Right ventricle myocardium superior (tissue), 1 donor: ENCODE measurements at places on chromosomes 5 and 9.

- DNase-seq = no peak
These were observed 900.0 kb upstream of the CDH10 start for GRCh38 chr5:25544652-25545249.

DNA sequence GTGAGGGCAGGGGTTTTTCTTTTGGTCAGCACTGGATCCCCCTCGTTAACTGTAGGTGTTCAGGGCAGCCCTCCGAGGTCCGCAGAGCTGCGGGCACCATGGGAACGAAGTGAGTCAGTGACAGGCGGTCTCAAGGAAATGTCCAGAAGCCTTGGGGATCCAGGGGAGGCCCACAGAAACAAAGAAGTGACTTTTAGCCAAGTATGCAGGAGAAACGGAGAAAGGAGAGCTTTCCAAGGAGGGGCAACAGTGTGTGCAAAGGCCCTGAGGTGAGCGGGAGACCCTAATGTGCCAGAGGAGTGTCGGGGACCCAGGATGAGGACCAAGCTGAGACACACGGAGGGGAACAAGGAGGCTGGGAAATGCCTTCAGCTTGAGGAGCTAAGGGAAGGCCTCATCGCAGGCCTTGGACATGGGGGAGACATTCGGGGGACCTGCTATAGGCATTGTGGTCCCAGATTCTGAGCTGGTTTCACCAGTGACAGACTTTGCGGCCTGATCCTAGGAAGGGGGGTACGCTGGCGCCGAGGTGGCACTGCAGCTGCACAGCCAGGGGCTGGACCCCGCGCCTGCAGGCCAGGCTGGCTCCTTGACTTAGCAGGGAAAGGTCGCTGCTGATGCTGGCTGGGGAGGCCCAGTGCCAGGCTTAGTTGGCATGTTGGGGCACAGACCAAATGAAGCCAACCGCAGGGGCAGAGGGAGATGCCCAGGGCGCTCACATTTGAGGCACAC, 3.3 kb downstream of the LTC4S start:
- DNase-seq = no peak

GRCh38 chr5:140007311-140007710, 35.8 kb downstream of the NRG2 start:
- no peak for DNase-seq

DNA sequence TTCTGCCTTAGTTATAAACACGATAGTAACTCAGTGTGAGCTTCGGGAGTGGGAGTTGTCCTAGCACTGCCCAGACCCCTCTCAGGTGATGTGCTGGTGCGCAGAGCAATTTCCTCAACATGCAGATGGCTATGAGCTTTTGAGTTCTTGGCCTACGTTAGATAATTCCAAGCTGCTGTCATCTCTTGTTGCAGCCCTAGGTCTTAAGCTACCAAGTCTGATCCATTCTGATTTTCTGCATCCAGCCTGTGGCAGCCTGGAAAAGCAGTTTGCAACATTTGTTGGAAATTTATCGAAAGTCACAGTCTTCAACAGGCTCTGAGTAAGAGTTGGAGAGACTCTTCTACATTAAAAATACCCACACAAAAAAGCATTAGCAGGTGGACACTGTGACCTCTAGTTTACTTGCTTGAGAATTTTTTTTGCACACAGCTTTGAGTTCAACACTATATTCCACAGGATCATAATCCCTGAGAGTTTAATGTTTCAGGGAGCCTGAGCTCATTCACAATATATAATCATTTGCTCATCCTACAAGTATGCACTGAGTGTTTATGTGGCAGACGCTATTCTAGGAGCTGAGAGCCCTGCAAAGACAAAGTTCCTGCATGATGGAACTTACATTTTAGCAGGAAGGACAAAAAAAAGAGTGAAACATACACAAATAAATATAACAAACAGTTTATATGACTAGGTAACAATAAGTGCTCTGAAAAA, 91.6 kb downstream of the UBE2QL1 start:
- DNase-seq = no peak

- no peak for DNase-seq
These were observed 39.7 kb downstream of the NFX1 start for GRCh38 chr9:33329979-33330378.

DNA sequence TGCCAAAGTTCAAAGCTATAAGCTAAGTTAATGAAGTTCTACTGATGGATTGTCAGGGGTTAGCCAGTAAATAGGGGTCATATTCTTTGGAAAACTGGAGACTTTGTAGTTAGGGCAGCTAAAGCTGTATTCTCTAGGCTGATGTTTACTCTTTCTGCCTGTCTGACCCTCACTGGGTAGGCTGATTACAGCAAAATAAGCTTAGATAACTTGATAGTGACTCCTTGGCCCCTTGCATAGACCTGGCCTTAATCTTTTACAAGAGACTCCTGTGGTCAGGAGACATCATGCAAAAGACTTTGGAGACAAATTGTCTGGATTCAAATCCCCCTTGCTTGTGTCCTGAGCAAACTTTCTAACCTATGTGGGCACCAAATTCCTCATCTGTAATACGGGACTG, 314.4 kb upstream of the MSX2 start:
- DNase-seq = no peak

DNA sequence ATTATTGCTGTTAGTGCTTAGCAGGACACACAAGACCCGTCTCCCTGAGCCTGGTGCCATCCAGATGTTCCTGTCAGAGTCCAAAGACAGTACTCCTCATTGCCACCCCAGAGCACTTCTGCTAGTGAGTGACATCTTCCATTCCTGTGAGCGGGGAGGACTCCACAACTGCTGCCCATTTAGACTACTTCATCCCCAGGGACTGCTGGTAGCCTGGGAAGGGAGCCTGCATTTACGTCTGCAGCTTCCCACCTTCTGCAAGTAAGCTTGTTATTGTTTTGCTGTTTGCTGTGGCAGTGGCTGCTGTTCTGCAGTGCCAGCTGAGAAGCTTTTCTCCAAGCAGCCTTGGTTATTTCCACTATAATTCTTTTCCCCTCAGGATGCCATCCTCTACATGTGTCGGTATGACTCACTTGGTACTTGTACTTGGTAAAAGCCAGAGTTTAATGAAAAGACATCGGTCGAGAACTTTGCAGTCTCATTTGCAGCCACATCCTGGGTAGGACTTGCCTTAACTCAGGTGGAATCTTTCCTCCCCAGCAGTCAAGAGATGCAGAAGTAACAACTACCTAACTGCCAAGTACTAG, 10.6 kb upstream of the MAP1B start:
- DNase-seq = no peak

DNA sequence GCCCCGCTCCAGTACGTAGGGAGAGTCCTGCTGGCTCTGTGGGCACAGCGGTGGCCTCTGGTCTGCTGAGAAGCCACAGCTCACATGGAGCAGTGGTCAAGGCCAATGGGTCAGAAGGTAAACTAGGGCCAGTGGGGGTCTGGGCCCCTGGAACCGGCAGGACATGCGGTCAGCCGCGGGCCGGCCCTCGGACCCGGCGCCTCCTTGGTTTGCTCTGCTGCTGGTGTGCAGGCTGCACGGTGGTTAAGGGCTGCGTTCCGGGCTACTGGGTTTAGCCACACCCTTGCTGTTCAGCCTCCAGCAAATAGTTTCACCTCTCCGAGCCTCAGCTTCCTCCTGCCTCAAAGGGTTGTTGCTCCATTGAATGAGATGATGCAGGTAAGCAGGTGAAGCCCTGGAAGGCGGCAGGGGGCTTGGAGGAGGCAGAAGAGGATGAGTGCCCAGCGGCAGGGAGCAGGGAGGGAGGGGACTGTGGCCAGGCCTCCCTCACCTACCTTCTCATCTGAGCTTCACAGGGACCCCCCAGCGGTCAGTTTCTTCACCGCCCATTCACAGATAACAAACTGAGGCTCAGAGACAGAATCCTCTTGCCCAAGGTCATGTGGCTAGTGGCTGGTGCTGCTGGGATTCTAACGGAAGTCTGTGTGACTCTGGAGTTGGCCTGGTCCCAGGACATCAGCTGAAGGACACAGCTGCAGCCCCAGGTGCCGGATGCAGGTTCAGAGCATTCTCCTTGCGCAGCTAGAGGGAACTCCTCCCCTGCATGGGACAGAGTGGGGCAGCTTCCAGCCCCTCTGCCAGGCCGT, 3.7 kb upstream of the COL5A1 start:
- peak; percentile 34 for DNase-seq

- DNase-seq = no peak
These were observed 203.8 kb upstream of the RAI14 start for GRCh38 chr5:34452170-34452828.

DNA sequence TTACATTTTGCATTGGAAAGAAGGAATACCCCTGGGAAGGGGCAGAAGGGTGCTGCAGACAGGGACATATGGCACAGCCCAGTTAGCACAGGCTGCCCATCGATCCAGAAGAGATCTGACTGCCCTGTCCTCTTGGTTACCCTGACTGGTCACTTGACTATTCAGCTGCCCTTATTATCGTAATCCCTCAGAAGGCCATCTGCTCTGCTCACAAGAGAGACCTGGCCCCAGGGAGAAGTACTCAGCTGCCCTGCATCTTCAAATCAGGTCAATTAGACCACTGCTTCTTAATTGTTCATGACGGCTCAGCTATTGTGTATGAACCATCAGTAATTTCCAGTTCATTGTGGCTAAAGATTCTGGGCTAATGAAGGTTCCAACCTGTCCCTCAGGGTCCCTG, 345.0 kb downstream of the TLE1 start:
- DNase-seq = no peak

GRCh38 chr9:128421482-128421996, 882 bp downstream of the CERCAM start:
- DNase-seq = peak; percentile 62

DNA sequence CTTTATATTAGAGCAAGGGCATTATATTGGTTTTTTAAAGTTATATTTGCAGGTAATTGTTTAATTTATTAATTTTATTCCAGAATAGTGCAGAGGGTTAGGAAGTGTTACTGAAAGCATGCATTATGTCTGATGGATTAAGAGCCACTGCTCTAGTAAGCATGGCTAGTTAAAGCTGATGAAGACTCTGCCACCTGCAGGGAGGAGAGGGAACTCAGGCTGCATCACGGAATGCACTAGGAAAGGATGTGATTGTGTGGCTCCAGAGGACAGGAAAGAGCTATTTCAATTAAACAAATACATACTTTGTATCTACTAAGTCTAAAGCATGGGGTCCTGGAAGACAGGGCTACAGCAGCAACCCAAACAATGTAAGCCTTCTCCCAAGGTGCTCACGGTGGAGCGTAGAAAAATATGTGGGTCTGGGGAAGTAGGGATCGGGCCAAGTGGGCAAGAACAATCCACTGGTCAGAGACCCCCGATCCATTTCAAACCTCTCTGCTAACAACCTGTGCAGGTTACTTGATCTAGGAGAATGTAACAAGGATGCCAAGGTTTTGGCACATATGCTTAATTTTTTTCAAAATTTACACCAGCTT, 15.3 kb upstream of the GRXCR2 start:
- no peak for DNase-seq

DNA sequence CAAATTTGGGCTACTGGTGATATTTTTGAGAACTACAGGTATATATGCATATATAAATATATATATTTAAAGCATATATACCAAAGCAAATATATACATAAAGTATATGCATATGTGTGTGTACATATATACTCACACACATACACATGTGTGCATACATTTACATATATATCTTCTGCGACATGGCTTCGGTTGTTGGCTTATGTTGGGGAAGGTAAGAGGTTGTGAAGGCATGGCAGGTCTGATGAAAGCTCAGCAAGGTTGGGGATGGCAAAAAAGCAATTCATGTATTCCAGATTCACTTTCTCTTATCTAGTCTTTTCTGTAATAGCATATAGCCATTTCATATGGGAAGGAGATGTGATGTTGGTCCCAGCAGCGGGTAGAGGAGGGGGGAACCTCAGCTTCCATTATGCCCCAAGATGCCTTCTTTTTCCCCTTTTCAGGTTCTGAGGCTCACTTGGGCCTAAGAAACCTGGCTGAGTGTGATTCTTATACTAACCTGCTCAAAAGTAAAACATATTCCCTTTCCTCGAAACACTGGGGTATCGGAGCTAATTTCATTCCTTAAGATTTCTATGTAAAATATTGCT, 201.7 kb downstream of the MEF2C start:
- no peak for DNase-seq

DNA sequence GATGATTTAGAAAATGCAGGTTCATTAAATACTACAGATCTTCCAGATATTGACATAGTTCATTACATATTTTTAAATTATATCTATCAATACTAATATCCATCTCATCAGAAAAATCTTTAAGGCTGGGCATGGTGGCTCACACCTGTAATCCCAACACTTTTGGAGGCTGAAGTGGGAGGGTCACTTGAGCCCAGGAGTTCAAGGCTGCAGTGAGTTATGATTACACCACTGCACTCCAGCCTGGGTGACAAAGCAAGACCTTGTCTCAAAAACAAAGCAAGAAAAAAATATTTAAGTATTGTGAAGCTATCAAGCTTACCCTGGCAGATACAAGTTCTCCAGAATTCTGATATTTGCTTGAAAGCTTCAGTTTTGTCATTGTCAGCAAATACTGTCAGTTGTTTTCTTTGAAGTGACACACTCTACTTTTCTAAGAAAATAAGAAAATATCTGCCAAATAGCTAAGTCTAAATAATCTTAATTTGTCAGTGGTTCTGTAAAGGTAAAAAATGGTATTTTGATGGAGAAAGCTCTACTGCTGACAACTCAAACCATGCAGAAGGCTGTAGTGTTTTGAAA, 14.9 kb downstream of the LYRM7 start:
- DNase-seq = no peak

DNA sequence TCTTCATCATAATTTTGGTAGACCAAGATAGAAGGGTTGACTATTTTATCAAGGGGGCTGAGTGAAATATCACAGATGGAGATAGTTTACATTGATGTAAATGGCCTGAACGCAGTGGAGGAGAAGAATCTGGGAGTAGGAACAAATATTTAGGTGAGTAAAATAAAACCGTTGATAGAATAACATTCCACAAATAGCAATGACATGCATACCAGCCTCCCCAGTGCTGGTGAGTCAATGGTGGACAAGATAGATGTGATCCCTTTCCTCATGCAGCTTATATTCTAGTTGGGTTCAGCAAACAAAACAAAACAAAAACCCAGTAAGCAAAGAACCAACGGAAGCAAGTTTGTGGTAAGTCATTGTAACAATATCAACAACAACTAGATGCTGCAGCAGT, 385.2 kb downstream of the FAM170A start:
- no peak for DNase-seq

- peak; percentile 38 for DNase-seq
These were observed 28.5 kb upstream of the NKD2 start for GRCh38 chr5:980001-980588.
